NCI-H460 (cell line): ENCODE measurements at places on chromosomes 6 and 20. TPM values are rescaled to one million over a fixed set of nuclear protein-coding genes. Genes with fewer than 3 reads are reported as not detected.
A peak's percentile ranks its signal among the peaks of the same experiment; 100 is the strongest.

- DNase-seq = no peak
Observed at GRCh38 chr20:15316556-15316955, 979.1 kb upstream of the FLRT3 start.

GRCh38 chr6:157718503-157719187 lies 104.4 kb upstream of the SNX9 start:
- no peak for DNase-seq

- peak; percentile 4 for DNase-seq
Observed at GRCh38 chr6:22954749-22955385, 385.5 kb downstream of the HDGFL1 start.

DNA sequence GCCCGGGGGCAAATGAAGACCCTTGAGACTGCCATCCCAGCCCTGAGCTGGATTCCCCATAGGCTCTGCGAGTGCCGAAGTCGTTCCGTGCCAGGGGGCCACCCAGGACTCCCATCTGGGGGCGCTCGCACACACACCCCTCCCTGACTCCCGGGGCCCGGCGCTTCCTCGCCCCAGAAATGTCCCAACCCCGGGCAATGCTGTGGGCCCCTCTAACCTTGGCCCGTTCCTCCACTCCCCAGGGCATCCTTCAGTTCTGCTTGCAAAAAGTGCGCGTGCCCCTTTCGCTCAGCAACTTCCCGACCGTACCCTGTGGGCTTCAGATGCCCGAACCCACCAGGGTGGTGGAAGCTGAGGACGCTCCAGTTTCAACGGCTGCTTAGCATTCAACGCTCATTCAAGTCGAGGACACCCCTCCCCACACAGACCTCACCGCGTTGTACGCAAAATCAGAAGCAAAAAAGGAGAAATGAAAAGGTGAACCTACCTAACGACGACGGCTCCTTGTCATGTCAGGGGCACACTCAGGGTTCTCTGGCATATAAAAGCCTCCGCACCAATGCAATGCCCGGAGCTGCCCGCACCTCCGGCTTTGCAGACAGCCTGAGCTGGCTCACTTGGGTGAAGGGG lies 25.3 kb downstream of the RIPOR2 start:
- DNase-seq = no peak

GRCh38 chr6:36908747-36909146 lies 23.0 kb downstream of the C6orf89 start:
- DNase-seq = no peak

GRCh38 chr6:100339574-100340255 lies 125.0 kb downstream of the SIM1 start:
- no peak for DNase-seq

DNA sequence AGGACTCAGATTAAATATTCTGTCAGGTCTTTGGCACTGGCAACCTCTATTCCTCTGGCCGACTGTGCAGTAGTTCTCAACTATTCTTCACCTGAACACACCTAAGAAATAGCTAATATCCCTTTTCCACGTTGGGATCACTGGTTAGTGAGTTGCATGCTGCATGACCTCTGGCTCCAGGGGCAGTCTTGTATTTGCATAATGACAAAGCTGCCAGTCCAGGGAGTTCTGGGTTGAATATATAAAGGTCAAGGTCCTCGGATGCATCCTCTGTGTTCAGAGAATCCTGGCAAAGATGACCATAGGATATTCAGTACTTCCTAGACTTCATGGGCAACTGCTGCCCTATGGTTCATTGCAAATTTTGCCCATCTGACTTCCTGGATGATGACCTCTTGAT lies 131.2 kb downstream of the DNAH8 start:
- DNase-seq = no peak

- no peak for DNase-seq
Observed at GRCh38 chr6:7901056-7901455, 9.5 kb downstream of the TXNDC5 start.

GRCh38 chr20:45685896-45686295 lies 15.9 kb upstream of the WFDC11 start:
- DNase-seq = no peak

DNA sequence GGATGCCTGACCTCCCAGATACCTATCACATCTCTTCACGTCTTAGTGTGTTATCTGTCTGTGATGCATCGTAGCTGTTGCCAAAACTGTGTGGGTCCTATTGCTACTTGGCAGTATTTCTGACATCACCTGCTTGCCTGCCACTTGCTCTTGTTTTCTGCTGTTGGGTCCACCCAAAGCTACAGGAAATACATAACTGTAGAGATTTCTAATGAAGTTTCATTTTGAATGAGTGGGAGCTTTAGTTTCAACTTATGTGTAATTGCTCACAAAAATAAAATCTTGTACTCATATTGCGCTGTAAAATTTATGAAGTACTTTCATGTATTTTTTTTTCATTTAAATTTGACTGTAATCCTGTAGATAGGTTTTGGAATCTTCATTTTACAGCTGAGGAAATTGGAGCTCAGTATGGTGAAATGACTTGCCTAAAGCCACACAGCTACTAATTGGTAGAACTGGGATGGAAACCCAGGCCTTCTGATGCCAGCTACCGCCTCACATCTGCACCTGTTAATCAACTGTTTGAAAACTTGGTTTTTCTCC lies 113.6 kb upstream of the MAN1A1 start:
- DNase-seq = no peak

GRCh38 chr20:408843-409696 lies 971 bp downstream of the RBCK1 start:
- no peak for DNase-seq

- no peak for DNase-seq
Observed at GRCh38 chr6:169450097-169450496, 196.5 kb upstream of the THBS2 start.

DNA sequence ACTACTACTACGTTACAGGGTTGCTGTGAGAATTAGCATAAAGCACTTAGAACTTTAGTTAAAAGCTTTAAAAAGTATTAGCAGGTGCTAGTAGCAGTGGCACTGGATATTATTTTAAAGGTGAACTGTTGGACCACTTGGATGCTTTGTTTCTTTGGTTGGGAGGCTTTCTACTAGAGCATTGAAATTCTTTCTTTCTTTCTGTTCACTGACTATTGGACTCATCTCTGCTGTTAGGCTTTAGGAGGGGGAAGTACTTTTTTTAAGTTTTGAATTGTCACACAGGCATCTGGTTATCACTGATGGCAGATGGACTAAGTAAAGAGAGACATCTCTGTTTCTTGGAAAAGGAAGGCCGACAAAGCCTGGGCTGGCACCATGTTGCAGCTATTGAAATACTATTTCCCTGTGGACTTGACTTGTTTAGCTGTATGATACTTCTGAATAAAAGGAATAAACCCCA lies 4.8 kb downstream of the TBPL1 start:
- DNase-seq = no peak

GRCh38 chr20:36663031-36663430 lies 17.0 kb upstream of the SLA2 start:
- DNase-seq = no peak

Gene BAG2
- total RNA-seq = 15.2 and 16.8 TPM in 2 replicates

Gene KIF6
- total RNA-seq = 0.23 TPM in 1 of 2 replicates, not detected in the other

Gene UBD
- total RNA-seq = not detected in 2 replicates

Gene AGER
- 1.2 and 1.3 TPM in 2 replicates for total RNA-seq

Gene PDYN
- total RNA-seq = not detected in 2 replicates

Gene GJA1
- 31.8 and 34.1 TPM in 2 replicates for total RNA-seq

Gene ZNF391
- total RNA-seq = 4.2 and 5.5 TPM in 2 replicates

Gene EPHA7
- total RNA-seq = 0.02 and 0.06 TPM in 2 replicates

Gene FOXA2
- total RNA-seq = not detected in 2 replicates

Gene BPIFB2
- not detected in 2 replicates for total RNA-seq
